ENCODE measurements at places on chromosomes 2 and 18.

GRCh38 chr2:58634653-58635370 is 393.7 kb upstream of the FANCL start:
- DNase-seq = no peak

GRCh38 chr2:73285159-73285739 is 971 bp upstream of the FBXO41 start:
- no peak for DNase-seq

DNA sequence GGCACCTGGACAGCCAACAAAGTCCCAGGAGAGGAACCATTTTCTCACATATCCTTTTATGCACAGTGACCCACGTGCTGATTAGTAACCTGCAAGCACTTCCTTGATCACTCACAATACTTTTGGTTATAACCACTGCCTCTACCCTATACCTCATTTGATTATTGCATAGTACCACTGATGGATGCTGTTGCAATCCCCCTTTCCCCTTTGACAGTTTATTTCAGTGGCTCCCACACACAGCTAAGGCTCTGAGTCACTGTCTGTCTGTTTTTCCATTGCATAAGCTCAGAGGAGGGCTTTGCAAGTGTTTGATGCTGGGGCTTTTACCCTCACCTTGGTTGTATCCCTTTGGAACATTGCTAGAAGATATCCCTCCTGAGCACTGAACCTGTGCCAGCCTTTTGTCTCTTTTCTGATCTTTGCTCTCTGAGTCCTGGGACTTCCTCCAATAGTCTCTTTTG is 101.7 kb upstream of the RBBP8 start:
- DNase-seq = no peak

GRCh38 chr2:2175381-2176090 is 155.5 kb downstream of the MYT1L start:
- no peak for DNase-seq

Measured in GM04503 (cell line).